ENCODE measurements at places on chromosomes 1 and 21.

- DNase-seq: no peak
Measured at GRCh38 chr1:29320156-29320940, 84.0 kb downstream of the PTPRU start.

DNA sequence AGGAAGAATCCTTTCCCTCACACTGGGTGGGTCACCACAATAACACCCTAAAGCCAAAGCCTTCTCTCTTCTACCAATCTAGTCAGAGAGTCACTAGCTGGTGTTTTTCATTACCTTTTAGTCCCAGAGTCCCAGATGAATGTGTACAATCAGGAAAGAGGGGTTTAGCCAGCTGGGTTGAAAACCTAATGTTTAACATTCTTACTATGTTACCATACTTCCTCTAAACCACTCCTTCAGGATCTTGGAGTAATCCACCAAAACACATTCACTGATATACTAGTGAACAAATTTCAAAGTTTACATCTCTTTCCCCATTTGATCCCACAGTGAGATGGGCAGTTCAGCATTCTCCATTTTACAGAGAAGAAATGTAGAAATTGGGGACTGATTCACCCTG lies 9.7 kb downstream of the LPAR3 start:
- DNase-seq: no peak

DNA sequence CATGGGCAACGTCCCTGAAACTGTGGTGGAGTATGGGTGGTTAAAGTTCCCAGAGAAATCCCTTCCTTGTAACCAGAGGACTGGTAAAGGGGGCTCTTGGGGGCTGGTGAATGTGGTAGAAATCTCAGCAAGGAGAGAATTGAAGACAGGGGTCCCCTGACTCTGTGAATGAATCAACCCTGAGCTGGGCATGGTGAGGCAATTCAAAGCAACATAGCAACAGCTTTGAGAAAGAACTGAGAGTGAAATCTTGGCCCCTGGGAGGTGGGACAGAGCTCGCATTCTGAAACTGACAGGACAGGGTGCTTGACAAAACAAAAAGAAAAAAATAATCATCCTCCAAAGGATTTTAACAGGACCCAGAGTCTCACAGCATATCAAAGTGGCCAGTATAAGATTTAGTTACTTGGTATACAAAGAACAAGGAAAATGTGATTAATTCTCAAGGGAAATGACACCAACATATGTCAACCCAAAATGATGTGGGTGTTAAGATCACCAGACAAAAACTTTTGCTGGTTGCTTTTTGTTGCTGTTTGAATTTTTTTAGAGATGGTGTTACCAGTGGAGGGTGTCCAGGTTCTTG lies 11.7 kb upstream of the SUMO3 start:
- DNase-seq: no peak

DNA sequence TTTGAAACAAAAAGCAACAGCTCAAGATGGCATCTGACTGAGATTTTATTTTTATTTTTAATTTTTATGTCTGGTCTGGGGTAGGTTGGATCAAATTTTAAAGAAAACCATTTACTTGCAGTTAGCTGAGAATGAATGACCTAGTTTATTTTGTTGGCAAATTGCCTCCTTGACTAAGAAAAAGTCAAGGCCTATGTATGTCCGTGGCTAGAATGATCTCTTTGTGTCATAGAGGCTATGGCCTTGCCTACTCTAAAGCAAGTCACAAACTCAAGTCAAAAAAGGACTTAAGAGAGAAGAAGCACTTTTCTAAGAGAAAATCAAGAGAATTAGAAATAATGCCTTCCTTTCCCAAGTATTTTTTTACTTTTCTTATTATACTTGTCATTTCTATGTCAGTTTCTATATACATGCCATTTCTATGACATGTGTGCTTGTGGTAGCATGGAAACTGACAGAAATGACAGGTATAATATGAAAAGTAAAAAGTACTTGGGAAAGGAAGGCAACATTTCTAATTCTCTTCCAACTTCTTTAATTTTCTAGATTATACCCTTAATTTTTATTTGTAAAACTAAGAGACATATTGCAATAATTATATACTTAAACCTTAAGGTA lies 136.7 kb downstream of the CENPF start:
- DNase-seq: no peak

DNA sequence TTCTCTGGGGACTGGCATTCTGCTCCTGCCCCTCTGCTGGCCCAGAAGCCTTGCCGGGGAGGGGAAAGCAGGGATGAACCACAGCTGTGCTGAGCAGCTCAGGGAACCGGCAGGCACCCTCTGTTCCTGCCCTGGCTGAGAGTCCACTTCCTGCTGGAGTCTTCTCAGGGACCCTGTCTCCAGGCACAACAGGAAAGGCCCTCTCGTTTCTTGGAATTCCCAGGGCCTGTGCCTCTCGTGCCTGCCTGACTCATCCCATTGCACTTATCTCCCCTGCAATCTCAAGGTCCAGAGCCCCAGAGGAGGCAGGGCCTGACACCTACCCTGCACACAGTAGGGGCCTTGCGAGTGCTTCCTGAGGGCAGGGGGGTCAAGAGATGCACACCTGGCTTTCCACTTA lies 1.1 kb upstream of the EDN2 start:
- DNase-seq: no peak

DNA sequence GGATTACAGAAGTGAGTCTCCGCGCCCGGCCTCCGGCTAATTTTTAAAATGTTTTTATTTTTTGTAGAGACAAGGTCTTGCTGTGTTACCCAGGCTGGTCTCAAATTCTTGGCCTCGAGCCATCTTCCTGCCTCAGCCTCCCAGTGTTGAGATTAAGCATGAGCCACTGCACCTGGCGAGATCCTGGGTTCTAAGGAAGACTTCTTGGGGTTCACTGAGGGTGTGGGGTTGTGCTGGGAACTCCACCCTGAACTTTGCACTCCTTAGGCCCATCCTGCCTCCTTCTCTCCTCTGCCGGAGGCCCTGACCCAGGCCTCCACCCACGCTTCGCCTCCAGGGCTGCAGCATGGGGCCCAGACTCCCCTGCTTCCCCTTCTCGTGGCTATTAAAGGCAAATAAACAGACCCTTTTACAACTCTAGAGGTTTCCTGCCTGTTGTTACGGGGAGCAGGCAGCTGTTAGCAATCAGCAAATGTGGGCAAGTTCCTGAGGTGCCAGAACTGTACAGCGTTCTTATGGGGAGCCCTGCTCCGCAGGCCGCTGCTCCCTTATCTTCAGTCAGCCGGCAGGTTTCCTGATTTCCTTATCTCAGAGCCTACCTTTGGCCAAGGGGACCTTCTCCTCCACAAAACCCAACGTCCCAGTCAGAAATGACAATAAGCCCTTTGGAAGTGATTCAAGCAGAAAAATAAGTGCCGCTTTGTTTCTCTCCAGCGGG lies 41.0 kb upstream of the LIN9 start:
- no peak for DNase-seq

DNA sequence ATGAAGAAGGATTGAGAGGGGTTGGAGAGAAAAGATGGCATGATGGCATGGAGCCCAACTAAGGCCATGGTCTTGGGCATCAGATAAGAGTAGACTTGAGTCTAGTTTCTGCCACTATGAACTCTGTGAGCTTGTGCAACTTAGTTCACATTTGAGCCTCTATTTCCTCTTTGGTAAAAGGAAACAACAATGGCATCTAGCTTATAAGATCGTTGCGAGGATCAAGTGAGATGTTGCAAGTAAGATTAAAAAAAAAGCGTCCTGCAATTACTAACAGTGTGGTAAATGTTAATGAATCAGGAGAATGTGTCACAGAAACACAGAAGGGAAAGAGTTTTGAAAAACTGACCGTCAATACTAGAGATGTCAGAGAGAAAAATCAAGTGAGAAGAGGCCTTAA lies 202.9 kb upstream of the FGGY start:
- DNase-seq: no peak

- DNase-seq: no peak
Measured at GRCh38 chr1:117611894-117612483, 6.1 kb downstream of the TENT5C start.

GRCh38 chr1:45536886-45537285 lies 13.7 kb upstream of the AKR1A1 start:
- DNase-seq: no peak

DNA sequence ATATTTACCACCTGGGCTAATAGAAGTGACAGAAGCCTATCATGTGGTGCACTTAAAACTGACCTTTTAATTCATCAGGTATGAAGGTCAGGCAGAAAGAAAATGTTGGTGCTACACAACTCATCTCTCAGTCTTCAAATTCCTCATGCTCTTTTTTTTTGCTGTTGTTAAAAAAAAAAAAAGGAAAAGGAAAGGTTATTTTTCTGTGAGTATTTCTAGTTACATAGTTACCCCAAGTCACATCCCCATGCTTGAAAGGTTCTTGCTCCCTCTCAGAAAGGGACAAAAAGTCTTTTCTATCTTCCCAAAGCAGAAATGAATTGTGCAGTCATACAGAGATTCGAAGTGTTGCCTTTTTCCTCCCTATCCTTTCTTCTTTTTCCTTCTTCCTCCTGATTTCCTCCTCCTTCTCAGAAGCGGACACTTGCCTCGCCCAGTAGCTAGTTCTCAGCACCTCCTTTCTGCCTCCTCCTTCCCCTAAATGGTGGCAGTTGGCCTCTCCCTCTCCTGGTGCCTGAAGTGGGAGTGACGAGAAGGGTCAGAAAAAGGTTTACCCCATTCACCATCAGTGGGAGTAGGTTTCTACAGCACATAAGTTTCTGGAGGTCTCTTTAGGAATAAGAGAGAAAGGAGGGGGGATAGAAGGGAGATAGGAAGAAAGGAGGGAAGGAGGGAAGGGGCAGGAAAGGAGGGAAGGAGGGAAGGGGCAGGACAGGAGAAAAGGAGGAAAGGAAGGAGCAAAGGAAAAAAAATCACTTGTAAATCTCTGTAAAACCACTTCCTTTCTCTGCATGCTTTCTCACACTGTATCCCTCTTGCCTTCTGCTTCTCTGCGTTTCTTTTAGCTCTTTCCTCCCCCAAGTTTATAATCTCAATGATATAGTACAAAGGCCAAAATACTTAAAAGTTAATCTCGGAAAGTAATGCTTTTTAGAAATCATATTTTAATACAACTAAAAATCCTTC lies 20.4 kb upstream of the C1orf105 start:
- DNase-seq: no peak

- DNase-seq: no peak
Measured at GRCh38 chr1:9544926-9545325, 5.7 kb downstream of the SLC25A33 start.

DNA sequence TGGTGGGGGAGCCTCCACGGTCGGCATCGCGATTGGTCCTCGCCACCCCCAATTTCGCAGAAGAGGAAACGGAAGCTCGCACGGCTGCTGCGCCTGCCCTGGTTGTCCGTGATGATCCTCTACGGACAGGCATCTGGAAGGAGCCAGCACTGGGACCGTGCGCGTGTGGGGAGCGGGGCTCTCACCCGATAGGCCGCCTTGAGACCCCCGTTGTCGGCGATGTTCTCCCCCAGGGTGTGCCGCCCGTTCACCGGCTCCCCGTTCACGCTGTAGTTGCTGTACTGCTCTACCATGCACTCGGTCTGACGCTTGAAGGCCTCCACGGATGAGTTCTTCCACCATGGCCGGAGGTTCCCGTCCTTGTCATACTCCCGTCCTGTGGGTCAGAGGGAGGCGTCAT lies 48.4 kb upstream of the EIF4G3 start:
- no peak for DNase-seq

GRCh38 chr1:232628335-232629249 lies 1.3 kb downstream of the SIPA1L2 start:
- no peak for DNase-seq

GRCh38 chr21:38813143-38813542 lies 7.4 kb downstream of the ETS2 start:
- no peak for DNase-seq

DNA sequence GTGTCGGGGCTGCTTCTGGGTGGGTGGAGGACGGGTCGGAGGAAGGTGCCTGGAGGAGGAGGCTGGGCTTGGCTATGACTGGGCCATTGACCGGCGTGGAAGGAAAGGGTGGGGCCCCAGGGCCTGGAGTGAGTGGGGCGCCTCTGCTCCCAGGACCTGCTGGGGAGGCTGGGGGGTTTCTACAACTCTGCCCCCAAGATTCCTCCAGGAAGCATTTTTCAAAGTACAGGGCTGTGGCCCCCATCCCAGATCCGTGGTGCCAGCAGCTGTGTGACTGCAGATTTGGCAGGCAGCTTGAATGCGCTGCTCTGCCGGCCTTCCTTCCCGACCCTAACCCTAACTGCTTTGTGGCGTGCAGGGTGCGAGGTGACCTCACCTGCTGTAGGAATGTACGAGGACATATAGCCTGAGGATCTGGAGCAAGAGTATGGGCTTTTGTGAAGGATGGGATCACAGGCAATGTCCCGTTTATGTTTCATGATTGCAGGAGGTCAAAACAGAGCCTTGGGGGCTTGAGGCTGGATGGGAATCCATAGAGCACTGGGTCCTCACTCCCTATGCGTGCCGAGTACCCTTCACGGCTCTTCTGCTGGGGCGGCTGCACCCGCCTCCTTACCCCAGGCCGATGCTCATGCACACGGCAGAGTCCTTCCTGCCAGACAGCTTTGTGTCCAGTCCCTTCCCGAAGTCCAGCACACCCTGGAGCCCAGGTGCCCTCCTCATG lies 24.7 kb downstream of the TRPM2 start:
- DNase-seq: no peak

DNA sequence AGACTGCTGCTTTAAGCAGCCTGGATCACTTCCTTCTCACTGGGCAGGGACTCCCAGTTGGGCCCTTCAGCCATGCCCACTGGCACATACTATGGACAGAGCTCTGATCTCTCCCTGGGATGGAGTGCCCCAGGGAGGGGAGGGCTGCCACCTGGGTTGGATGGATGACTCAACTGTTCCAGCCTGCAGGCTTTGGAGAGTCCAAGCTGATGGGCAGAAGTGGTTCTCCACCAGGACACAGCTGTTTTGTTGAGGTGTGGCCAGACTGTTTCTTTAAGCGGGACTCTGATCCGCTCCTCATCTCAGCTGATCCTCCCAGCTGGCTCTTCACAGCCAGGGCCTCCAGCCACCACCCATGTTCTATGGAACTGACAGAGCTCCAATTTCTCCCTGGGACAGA lies 166.9 kb downstream of the MAGI3 start:
- no peak for DNase-seq

DNA sequence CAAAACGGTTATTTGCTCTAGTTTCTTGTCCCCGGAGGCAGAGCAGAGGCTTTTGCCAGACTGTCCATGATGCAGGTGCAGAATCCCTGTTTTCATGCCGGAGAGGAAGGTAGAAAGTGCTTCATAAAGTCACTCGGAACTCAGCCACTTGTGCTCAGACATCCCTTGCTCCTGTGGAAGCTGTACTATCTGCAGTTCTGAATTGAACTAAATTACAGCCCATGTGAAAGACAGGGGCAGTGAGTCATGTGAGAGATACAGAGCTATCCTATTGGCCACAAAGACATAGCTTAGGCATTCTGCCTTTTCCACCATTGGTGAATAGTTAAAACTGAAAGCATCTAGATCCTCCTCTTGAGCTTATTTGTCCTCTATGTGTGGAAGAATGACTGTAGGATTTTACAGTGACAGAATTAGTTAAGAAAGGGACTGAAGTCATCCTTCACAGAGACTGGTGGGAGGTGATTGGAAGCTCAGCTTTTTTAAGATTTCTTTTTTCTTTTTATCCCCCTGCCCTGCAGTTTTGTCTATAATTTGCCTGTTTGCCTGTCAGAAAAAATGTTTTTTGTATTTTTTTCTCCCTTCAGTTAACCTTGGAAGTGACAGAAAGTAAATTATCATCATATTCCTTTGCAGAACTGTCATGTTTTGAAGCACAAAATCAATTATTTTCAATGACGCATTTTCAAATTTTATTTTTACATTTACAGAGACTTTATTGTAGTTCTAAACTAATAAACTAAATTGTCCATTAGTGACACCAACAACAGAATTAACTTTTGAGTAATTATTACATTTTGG lies 298.6 kb downstream of the PTPRC start:
- DNase-seq: peak; percentile 67
